ENCODE measurements at places on chromosomes 3 and 15.

DNA sequence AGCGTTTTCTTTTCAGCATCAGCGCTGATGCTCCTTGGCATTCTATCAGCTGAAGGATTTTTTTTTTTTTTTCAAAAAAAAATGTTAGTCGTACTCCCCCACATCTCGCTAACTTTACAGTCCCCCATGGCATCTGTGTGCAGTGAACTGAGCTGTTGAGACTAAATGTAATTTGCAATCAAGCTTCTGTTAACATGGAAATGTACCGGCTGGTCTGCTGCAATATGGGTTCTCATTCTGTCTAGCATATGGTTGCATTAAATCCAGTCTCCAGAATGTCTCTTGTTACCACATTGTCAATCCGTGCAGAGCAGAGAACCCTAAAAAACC is 32.2 kb upstream of the TPRG1 start:
- no peak for DNase-seq

GRCh38 chr3:112813016-112813415 is 33.6 kb downstream of the CD200R1L start:
- no peak for DNase-seq

DNA sequence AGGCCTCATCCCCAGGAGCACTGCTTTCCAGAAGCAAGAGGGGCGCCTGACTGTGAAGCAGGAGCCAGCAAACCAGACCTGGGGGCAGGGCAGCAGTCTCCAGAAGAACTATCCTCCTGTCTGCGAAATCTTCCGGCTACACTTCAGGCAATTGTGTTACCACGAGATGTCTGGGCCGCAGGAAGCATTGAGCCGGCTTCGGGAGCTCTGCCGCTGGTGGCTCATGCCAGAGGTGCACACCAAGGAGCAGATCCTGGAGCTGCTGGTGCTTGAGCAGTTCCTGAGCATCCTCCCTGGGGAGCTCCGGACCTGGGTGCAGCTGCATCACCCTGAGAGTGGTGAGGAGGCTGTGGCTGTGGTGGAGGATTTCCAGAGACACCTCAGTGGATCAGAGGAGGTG is 2.1 kb downstream of the ZKSCAN7 start:
- DNase-seq: no peak

- DNase-seq: no peak
These were observed 273.1 kb downstream of the FOXP1 start for GRCh38 chr3:71310359-71310979.

DNA sequence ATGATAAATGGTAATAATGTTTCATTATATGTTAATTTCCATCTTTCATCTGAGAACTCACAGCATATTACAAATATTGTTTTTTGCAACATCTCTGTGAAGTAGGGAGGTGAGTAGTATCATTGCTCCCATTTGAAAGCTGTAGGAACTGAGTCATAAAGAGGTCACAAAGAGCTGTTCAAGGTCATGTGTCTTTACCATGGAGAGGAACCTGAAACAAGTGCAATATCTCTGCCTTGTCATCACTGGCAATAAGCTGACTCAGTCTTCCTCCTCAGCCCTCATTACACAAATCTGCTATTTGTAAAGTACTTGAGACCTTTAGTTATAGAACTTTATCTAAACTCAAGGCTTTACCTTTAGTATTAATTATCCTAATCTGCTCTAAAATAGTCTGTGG is 4.4 kb upstream of the ATP13A4 start:
- DNase-seq: no peak

DNA sequence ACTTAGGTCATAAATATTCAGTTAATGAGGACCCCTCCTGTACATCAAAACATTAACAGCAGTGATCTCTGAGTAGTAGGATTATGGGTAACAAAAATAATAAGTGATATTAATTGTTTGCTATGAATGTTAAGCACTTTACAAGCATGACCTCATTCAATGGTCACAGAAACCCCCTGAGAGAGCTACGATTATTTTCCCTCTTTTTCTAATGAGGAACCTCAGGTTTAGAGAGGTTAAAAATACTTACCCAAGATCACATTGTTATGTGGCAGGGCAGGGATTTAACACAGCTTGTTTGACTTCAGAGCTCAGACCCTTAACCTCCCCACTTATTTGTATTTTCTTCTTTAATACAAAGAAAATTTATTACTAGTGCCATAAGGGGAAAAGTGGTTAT is 228.2 kb downstream of the TBL1XR1 start:
- DNase-seq: no peak

- DNase-seq: no peak
These were observed 32.9 kb downstream of the AP3S2 start for GRCh38 chr15:89860891-89861290.

DNA sequence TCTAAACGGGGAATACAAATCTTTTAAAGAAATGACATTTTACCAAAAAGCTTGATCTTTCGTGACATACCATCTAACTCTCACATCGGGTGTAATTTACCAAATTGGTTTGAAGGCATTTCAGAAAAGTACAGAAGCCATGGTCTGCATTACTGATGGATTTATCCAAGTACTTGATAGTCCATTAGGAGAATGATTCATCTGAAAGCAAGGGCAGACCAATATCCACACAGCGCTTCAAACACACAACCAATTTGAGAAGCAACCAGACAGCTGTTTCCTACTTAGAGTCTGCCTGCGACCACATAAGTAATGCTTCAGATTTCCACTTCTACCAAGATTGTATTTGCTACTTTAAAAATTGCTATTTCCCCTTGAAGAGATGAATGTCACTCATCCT is 697.6 kb upstream of the ALCAM start:
- no peak for DNase-seq

DNA sequence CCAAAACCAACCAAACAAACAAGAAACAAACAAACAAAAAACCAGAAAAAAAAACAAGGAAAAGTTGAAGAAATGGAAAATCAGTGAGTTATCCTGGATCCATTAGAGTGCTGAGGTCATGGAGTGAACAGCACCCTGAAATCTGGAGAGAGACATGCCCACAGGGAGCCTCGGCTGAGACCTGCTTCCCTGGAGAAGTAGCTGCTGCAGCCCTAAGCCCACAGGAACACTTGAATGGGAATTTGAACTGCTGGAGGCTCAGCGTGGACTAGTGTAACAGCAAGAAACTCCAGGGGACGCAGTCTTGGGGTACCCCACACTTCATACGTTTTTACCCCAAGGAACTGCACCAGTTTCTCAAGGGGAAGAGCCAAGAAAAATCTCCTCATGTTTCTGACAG is 144.1 kb upstream of the UBE3A start:
- DNase-seq: no peak

DNA sequence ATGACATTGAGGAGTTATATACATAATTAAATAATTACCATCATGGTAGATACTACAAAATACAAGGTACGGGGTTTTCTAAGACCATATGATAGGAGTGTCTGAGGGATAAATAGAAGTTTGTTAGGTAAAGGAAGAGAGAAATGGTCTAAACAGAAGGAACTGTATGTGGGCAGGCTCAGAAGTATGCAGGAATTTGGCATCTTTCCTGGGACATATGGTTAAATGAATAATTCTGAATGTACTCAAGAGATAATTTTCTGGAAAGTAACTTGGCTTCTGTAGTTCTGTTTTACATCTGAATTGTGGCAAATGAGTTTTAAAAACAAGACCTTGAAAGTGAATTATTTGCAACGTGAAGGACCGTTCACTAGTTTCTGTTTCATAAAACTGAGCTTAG is 17.5 kb downstream of the LMCD1 start:
- DNase-seq: no peak

DNA sequence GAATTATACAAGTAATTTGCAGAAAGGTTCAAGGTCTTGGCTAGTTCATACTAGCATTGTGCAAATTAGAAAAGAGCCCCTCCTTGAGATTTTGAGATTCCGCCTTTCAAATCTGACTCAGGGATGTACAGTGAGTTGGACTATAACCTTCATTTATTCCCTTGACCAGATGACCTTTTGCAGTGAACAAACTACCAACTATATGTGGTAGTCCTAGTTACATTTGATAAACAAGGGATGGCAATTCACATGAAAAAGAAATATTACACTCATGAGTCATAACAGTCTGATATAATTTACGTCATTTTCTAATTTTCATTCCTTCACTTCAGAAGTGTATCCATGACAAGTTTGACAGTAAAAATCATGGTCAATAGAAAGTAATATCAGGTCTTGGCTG is 860.4 kb downstream of the ROBO1 start:
- no peak for DNase-seq

DNA sequence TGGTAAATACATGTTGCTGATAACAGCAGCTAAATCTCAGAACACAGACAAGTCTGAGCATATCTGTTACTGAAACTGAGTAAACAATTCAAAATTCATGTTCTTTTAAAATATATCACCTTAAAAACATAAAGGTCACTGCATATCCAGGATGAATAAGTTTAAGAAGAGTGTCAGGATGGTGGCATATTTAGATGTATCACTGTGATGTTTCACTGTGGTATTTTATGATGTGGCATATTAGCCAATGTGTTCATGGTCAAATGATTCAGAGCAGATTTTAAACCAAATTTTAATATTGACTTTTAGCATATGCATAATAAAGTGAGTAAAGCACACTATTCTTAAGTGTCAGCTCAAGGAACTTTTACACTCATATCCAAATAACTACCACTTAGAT is 346.4 kb upstream of the DPPA4 start:
- DNase-seq: no peak

- DNase-seq: no peak
These were observed 28.6 kb upstream of the VGLL4 start for GRCh38 chr3:11672363-11672762.

GRCh38 chr15:33700695-33701303 is 267.5 kb upstream of the CHRM5 start:
- DNase-seq: peak; percentile 31

GRCh38 chr15:91555312-91555711 is 298.2 kb upstream of the SLCO3A1 start:
- no peak for DNase-seq

DNA sequence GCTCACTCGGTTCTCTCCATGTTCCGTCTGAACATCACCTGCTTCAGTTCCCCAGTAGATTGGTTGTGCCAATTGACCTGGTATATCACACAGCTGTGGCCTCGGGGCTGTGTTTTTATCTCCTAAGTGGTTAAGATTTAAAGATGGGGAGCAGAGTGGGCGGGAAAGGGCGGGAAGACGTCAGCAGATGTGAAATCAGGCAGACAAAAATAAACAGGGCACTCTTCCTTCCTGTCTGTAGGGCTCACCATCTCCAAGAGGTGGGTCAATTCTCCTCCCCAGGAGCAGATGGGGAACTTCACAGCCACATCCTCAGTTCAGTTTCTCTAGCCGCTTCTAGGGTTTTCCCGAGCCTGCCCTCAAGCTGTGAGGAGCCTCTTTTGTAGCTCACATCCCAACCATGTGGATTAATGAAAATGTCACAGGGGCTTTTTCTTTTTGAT is 26.8 kb upstream of the LIMD1 start:
- no peak for DNase-seq

DNA sequence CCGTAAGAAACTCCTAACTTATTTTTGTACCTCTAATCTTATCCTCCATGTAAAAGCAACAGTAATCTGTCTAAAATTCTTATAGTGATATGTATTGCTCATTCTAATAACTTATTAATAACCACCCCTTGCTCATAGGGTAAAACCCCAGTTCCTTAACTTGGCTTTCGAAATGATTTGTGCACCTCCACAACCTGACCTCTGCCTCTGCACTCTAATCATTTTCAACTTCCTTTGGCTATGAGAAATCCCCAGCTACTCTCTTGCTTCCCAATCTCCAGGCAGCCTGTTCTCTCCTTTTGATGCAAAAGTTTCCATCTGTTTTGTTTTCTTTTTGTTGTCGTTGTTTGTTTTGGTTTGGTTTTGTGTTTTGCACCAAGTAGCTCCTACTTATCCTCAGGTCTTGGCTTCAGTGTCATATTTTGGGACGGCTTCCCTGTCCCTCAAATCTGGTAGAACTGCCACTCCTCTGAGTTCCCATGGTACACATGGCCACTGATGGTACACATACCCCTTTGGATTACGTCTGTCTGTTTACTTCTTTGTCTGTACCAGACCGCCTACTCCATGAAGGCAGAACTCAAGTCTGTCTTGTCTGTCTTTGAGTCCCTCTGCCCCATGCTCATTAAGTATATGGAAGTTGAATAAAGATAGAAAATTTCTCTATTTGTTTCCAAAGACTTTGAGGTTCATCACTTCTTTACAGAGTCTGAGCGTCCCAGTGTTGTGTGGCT is 105.6 kb upstream of the TGFBR2 start:
- DNase-seq: no peak

DNA sequence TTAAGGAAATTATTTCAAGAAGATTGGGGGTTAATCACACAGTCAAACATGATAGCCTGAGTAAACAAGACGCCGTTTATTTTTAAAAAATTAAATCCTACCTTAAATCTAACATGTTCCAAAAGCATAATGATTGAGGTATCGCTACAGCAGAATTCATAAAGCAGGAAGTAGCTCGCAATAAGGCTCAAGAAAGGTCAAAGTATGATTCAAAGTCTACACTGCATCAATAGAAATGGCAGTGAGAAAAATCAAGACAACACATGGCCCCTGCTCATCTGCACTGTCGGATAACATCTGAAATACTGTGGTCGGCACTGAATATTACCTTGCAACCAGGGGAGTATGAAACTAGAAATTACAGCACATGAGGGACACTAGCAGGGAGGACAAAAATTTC is 93.2 kb downstream of the SMARCC1 start:
- DNase-seq: no peak

DNA sequence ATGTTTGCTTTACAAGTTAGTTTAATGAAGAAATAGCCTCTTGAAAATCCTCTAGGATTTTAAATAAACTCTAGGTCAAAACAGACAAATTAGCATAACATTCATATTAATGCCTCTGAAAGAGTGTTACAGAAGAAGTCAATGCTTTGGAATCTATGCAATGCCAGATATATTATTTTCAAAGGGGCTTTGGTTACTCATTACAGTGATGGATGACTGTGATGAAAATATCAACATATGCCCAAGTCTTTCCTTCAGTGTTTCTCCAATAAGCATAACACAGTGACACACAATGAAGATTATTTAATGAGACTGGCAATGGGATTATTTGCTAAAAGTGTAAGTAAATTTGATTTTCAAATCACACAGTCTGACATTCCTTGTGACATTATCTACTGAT is 1247.2 kb downstream of the ROBO2 start:
- DNase-seq: no peak

GRCh38 chr15:56038707-56039106 is 45.3 kb upstream of the NEDD4 start:
- DNase-seq: no peak

GRCh38 chr3:152073267-152073666 is 195.5 kb upstream of the MBNL1 start:
- no peak for DNase-seq

DNA sequence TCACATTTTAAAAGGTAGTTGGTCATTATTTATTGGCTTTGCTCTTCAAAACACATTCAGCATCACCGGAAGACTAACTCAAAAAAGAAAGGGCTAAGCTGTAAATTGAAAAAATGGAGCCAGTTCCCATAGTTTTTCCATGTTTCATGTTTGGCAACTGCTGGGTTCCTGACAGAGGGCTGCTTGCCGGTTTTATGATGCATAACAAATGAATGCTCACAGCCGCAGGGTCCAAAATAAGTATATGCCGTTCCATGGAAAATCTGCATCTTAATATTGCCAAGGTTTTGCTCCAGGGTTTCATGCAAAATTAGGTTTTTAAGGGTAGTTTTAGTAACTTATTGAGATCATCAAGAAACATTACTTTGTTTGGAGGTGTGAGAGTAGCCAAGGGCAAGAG is 15.8 kb downstream of the SLC12A1 start:
- DNase-seq: no peak

- DNase-seq: peak; percentile 33
These were observed 11.5 kb downstream of the ARHGEF3 start for GRCh38 chr3:56790016-56790821.
